ENCODE measurements at places on chromosomes 16 and 17.

- DNase-seq: no peak
Measured at GRCh38 chr17:9239246-9239792, 218.0 kb downstream of the NTN1 start.

DNA sequence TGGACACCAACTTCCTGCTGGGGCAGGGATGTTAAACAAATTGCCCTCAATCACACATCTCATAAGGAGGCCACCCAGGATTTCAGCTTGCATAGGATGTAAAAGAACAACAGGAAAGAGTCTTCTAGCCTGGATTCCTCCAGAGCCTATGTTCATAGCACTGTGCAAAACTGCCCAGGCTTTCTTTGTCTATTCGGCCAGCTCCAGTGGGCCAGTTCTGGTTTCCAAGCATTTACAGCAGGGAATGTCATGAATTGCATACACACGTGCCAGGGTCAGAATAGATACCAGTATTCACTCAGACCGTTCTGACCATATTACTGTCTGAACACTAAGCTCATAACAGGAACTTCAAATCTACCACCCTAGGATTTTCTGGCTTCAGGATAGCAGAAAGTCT lies 273.2 kb downstream of the CDH8 start:
- no peak for DNase-seq

DNA sequence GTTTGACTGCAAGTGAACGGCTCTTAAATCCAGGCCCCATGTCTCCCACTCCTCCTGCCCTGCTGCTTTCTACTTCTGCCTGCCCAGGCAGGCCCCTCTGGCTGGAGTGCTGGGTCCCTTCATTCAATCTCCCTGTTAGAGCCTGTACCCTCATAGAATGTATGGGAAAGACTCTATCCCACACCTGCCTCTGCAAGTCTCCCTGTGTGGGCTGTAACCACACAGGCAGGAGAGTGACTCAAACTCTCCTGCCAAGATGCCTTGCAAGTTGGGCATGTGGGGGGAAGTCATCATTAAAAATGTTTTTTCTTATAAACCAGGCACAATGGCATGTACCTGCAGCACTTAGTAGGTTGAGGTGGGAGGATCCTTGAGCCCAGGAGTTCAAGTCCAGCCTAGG lies 77.5 kb downstream of the PLXDC1 start:
- DNase-seq: no peak

DNA sequence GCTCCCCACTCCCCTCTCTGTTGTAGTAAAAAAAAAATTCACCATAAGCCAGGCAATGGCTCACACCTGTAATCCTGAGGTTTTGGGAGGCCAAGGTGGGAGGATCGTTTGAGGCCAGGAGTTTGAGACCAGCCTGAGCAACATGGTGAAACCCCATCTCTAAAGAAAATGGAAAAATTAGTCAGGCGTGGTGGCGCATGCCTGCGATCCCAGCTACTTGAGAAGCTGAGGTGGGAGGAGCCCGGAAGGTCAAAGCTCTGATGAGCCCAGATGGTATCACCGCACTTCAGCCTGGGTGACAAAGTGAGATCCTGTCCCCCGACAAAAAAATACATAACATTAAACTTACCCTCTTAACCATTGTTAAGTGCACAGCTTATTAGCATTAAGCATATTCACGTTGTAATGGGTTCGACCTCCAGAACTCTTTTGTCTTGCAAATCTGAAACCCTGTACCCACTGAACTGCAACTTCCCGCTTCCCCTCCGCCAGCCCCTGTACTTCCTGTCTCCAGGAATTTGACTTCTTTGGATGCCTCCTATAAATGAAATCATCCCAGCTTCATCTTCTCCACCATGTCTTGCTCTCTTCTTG lies 66.8 kb downstream of the CRISPLD2 start:
- no peak for DNase-seq

DNA sequence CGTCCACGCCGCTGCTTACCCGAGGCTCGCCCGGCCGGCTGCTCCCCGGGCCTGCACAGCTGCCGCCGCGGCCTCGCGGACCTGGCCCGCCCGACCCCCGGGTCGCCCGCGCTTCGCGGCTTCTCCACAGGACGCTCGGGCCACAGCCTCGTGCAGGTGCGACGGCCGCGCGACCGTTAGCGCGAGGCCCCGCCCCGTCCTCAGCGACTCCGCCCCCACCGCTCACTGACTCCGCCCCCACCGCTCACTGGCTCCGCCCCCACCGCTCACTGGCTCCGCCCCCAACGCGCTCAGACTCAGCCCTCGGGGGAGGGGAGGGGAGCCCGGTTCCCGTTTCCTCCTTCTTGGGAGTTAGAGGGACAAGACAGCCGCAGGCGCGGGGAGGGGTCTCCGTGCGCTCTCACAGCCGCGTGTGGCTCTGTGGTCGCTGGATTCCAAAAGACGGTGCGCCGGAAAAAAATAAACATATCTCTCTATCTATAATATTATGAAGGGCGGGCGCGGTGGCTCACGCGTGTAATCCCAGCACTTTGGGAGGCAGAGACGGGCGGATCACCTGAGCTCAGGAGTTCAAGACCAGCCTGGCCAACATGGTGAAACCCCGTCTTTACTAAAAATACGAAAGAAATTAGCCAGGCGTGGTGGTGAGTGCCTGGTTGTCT lies at the start of gene MEIOB:
MEIOB (minus strand) TSS at position 191 of the 662 bp plus-strand sequence. CDS start 3,989 bp downstream, outside the sequence.
- DNase-seq: no peak

DNA sequence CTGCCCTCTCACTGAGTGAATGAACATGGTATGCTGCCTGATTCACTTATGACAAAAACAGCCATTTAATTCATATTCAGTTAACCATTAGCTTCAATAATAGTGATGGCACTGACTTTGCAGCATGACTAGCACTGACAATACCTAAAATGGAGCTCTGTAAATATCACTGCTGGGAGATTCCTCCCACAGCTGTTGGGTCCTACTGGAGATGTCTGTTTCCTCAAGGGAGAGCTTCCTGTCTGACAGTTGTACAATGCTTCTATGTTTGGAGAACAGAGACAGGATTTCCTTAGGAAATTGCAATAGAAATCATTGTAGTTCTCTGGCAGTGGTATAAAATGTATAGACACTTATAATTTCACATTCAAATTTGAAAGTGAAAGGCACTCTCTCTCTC lies 695.9 kb upstream of the CDH8 start:
- no peak for DNase-seq

DNA sequence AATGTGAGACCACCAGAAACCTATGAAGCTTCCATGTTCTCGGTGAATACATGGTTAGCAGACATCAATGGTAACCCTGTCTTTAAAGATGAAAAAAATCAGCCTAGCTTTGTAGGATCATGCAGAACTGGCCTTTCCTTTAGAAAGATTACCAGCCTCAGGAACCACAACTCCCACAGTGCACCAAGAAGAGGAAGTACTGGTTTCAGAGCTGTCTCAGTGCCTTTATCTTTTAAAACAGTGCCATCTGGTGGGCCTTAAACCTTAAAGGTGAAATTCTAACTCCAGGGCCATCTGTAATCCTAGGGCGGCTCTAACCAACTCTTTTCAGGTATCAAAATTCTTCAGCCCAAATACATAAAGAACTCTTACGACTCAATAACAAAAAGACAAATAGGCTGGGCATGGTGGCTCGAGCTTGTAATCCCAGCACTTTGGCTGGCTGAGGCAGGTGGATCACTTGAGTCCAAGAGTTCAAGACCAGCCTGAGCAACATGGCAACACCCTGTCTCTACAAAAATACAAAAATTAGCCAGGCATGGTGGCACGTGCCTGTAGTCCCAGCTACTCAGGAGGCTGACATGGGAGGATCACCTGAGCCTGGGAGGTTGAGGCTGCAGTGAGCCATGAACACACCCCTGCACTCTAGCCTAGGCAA lies 5.4 kb downstream of the ATPAF2 start:
- no peak for DNase-seq

DNA sequence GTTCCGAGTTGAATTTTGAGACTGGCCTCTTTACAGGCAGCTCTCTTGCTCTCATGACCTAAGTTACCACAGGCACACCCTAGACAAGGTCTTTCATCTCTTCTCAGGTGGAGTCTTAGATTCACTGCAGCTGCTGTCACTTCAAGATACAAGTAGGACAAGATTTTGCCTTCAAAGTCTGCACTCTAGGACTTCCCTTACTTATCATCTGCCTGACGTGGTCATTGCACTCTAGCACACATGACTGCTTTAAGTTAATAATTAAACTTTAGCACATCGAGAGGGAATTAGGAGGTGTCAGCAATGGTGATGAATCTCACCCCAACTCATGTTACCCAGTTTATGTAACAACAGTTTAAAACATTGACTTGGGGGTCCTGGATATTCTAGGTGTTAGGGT lies 25.6 kb downstream of the RNF135 start:
- DNase-seq: no peak

GRCh38 chr17:2418572-2418971 lies 17.7 kb upstream of the MNT start:
- DNase-seq: no peak

GRCh38 chr16:76577003-76577402 lies 299.8 kb downstream of the CNTNAP4 start:
- DNase-seq: no peak

- no peak for DNase-seq
Measured at GRCh38 chr16:17224879-17225281, 245.9 kb downstream of the XYLT1 start.

DNA sequence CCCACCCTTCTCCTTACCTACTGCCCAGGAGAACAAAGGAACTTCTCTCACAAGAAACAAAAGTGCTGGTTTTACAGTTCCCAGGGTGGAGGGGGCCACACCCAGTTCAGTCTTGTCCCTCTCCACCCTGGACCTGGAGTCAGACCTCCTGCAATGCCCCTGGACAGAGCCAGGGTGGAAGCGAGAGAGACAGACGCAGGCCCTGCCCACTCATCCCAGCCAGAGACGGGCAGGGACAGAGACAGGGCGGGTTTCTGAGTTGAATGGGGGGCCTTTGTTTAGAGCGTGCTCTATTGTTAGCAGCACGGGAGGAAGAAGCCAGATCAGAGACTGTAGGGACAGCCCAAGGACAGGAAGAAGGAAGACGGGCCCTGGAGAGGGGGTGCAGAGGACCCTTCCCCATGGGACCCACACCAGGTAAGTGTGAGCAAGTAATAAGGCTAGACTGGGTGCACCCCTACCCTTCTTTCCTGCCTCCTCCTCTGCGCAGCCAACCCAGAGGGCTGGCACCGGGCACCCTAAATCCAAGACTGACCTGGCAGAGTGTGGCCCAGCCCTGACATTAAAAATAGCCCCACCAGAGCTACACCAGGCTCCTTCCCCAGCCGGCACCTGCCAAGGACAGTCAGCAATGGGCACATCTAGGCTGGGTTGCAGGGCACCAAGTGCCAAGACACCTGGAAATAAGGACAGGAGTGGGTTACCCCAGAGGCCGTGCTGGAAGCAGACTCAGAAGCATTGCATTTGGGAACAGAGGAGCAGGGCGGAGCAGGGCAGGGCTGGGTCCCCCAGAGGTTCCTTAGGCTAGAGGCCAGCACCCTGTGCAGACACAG lies 10.9 kb downstream of the JUP start:
- no peak for DNase-seq

- no peak for DNase-seq
Measured at GRCh38 chr16:89472711-89473075, 17.7 kb downstream of the ANKRD11 start.

DNA sequence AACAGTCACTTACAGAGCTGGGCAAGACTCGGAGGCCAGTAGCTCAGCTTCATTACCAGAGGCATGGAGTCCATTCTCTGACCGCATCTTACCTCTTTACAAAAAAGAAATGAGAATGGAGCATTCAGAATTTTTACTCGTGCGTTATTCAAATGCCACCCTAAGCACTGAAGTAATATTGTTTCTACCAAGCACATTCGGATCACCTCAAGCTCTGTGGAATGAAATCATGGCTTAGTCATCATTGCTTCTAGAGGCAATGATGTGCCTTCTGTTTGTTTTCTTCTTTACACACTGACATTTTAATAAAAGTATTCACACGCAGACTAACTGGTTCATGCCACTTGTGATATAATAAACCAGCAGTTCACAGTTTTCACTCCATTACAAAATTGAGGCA lies 206.8 kb downstream of the PHKB start:
- no peak for DNase-seq

DNA sequence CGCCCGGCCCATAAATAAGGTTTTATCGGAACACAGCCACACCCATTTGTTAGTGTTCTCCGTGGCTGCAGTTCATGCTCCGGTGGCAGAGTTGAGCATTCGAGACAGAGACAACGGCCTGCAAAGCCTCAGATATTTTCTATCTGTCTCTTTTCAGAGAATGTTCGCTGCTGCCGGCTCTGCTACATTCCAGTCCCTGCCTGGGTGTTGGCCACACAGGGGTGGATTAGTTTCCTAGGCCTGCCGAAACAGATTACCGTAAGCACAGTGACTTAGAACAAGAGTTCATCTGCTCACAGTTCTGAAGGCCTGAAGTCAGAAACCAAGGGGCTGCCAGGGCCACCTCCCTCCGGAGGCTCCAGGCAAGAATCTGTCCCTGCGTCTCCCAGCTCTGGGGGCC lies 19.1 kb upstream of the GSG1L start:
- no peak for DNase-seq

DNA sequence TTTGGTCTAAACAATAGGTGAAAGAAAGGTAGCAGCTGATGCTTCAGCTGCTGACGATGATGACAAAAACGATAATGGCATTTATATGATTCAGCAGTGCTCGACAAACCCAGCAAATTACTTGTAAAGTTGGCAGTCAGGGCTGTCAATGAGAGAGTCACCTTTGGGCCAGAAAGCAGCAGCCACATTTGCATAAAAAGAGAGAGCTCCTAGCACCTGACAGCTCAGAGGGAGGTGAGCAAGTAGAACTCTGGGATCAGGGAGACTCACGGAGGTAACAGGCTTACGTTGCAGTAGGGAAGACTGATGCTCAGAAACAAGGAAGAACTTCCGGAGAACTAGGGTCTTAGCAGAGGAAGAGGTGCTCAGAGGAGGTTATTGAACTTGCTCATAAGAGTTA lies 291.9 kb upstream of the ZFHX3 start:
- DNase-seq: no peak

- DNase-seq: no peak
Measured at GRCh38 chr17:41959336-41960095, 7.1 kb upstream of the CNP start.

GRCh38 chr17:80036715-80037477 lies 454 bp downstream of the CCDC40 start:
- DNase-seq: no peak

- no peak for DNase-seq
Measured at GRCh38 chr17:78210111-78210510, 3.9 kb upstream of the BIRC5 start.

DNA sequence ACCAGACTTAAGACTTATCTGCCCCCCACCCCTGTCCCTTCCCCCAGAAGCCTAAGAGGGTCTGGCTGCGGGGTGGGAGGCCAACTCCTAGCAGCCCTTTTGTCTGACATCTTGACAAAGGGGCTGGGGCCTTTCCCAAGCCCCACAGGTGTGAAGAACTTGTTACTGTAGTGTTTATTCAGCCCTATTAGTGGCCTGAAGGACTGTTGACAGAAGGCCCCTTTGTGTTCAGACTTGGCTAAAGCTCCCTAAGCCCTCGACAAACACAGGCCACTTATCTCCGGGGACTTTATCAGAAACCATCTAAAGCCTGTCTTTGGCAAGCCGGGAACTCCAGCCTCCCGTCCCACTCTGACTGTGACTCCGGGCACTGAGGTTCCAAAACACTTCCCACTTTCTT lies 129.8 kb downstream of the NTN1 start:
- no peak for DNase-seq

GRCh38 chr16:12321311-12321842 lies 344.8 kb downstream of the SNX29 start:
- DNase-seq: no peak

All from activated B cell treated with CpG ODN at 0.5 μM for 24 hours (primary cell).